ENCODE measurements at places on chromosomes 5 and 9. TPM values are rescaled to one million over a fixed set of nuclear protein-coding genes. Genes with fewer than 3 reads are reported as not detected.

DNA sequence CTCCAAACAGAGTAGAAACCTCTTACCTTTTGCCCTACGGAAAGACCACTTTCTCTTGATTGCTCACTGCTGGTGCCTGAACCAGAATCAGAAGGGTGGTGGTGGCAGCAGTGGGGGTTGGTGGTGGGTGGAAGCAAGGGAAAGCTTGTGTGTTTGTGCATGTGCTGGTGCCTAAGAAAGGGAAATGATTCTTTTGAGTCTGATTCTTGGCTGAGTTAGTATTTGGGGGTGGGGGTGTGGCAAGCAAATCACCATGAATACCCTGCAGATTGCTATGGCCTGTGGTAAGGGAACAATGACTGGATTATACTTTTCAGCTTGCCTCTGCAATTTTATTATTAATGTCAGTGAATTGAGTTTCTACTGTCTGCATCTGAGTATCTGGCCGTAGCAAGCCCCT lies 106.6 kb downstream of the ARHGAP26 start:
- no peak overlapping the region for H3K4me3 ChIP-seq
- H3K36me3 ChIP-seq = no peaks in the 10 kb centered on the region
- H3K27me3 ChIP-seq = no peaks in the 10 kb centered on the region
- no peak overlapping the region for H3K27ac ChIP-seq
- no peak for DNase-seq

DNA sequence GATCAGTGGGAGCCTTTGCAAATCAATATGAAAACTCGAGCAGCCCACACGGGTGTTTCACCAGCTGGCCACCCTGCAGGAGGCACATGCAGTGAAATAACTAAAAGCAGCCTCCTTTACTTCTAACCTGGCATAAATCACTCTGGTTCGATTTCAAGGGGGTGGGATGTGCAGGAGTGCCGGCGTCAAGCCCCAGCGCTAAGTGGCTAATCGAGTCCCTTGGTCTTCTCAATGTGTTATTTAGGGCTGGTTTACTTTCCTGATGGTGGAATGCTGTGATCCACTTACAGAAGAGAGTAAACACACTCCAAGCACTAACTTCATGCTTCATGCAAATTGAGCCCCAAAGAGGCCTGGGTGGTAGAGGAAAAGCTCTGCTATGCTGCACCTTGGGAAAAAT lies 109.4 kb downstream of the TMEM174 start:
- H3K27me3 ChIP-seq = peaks cover 27% of the 10 kb centered on the region
- no peaks in the 10 kb centered on the region for H3K4me1 ChIP-seq
- DNase-seq = no peak
- no peaks in the 10 kb centered on the region for H3K36me3 ChIP-seq
- H3K4me3 ChIP-seq = no peak overlapping the region
- H3K27ac ChIP-seq = no peak overlapping the region

TAF1L gene
- total RNA-seq = 0.08 TPM

- H3K27me3 ChIP-seq = peaks cover 9% of the 10 kb centered on the region
- no peaks in the 10 kb centered on the region for H3K36me3 ChIP-seq
- H3K27ac ChIP-seq = no peak overlapping the region
- H3K4me1 ChIP-seq = no peaks in the 10 kb centered on the region
- DNase-seq = no peak
- no peak overlapping the region for H3K4me3 ChIP-seq
Measured at GRCh38 chr9:124709292-124709690, 61.8 kb downstream of the NR6A1 start.

DNA sequence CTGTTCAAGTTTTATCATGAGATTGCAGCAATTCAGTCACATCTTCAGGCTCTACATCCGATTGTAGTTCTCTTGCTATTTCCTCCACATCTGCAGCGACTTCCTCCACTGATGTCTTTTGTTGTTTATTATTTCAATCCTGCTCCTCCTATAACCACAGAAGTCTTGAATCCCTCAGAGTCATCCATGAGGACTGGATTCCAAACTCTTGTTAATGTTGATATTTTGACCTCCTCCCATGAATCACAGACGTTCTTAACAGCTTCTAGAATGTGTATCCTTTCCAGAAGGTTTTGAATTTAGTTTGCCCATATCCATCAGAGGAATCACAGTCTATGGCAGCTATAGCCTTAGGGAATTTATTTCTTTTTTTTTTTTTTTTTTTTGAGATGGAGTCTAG lies 3.6 kb downstream of the FBXO38 start:
- H3K36me3 ChIP-seq = peaks cover 12% of the 10 kb centered on the region
- H3K27ac ChIP-seq = peak overlapping the region; percentile 37
- DNase-seq = no peak
- no peaks in the 10 kb centered on the region for H3K27me3 ChIP-seq

DNA sequence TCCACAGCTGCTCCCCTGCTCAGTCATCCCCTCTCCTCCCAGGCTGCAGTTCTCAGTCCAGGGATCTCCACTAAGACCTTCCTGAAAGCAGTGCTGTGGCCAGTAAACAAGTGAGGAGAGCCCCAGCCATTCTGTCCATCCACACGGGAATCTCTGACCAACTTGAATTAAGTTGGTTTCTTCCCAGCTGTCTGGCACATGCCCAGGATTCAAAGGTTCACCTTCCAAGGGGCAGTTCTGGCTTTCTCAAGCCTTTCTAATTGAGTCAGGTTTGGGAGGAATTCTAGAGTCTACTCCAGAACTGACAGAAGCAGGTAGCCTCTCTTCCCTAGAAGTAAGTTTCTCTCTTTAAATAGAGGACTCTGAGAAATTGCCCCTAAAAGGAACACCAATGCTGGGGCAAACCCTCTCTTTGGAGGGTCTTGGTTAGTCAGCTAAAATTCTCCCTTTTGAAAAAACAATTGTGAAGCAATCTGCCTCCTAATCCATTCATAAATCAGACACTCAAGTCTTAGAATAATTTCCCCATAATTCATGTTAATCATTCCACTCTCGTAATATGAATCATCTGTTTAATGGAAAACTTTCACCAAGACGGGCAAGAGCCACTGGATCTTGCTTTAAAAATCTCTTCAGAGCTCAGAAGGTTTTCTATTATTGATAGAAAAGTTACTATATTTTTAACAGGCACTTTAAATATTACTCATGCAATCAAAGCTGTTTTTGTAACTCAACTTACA lies 133.8 kb downstream of the SPOCK1 start:
- H3K36me3 ChIP-seq = no peaks in the 10 kb centered on the region
- H3K27me3 ChIP-seq = peaks cover 4% of the 10 kb centered on the region
- no peak overlapping the region for H3K27ac ChIP-seq
- no peak for DNase-seq

DNA sequence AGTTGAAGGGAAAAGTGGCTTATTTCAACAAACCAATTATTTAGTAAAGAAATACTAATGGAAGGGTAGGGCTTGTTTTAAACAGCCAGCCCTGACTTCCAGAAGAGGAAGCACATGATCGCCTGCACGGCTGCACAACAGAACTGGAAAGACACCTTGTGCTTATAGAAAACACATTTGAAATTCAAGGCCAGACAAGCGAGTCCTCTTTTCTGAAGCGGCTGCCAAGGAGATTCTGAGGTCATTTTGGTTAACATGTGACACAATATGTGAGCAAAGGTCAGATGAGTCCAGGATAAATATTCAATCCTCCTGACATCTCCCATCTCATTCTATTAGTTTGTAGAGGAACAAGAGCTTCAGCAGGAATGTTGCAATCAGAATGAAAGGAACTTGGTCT lies 461.4 kb upstream of the ST8SIA4 start:
- no peak overlapping the region for H3K27ac ChIP-seq
- no peaks in the 10 kb centered on the region for H3K27me3 ChIP-seq
- no peaks in the 10 kb centered on the region for H3K36me3 ChIP-seq
- no peaks in the 10 kb centered on the region for H3K4me1 ChIP-seq
